Stimulated activated CD4-positive, alpha-beta T cell treated with anti-CD3 and anti-CD28 coated beads, Interleukin-15, amount 100 ng/mL, for 1 hour (primary cell): ENCODE measurements at places on chromosomes 5 and 9.

DNA sequence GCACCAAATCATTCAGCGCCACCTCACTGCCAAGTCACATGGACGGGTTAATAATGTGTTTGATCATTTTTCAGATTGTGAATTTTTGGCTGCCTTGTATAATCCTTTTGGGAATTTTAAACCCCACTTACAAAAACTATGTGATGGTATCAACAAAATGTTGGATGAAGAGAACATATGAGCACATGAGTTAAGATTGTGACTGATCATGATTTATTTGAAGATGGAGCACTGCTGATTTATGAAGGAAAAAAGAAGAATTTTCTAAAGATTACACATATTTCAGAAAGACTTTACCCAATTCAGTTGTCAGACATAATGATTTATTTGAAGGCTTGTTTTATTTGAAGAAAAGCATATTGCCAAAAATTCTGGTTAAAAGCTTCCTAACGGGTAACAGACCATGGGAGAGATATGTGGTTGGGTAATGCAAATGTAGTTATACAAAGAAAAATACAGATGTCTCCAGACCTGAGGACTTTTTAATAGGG, 37.4 kb downstream of the TNFAIP8 start:
- no peak for DNase-seq

- DNase-seq, result no peak
Observed at GRCh38 chr5:93601071-93601801, 18.2 kb downstream of the NR2F1 start.

DNA sequence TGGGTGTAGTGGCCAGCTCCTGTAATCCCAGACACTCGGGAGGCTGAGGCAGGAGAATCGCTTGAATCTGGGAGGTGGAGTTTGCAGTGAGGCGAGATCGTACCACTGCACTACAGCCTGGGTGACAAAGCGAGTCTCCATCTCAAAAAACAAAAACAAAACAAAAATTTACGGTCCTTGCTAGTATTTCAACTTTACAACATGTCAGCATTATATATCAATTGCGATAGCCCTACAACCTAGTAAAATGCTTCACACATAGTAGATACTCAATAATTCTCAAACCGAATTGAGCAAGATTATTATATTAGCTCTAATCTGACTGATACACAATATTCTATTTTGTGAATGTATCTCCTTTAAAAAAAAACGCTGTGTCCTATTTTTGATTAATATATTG, 1411.0 kb upstream of the WWC1 start:
- no peak for DNase-seq

GRCh38 chr9:137128862-137129455, 10.0 kb upstream of the GRIN1 start:
- no peak for DNase-seq
